ENCODE measurements at places on chromosomes 16 and 17.

GRCh38 chr17:56125830-56126819 is 27.1 kb upstream of the ANKFN1 start:
- DNase-seq: no peak

- DNase-seq: no peak
Measured at GRCh38 chr17:13160790-13161189, 143.0 kb upstream of the ELAC2 start.

DNA sequence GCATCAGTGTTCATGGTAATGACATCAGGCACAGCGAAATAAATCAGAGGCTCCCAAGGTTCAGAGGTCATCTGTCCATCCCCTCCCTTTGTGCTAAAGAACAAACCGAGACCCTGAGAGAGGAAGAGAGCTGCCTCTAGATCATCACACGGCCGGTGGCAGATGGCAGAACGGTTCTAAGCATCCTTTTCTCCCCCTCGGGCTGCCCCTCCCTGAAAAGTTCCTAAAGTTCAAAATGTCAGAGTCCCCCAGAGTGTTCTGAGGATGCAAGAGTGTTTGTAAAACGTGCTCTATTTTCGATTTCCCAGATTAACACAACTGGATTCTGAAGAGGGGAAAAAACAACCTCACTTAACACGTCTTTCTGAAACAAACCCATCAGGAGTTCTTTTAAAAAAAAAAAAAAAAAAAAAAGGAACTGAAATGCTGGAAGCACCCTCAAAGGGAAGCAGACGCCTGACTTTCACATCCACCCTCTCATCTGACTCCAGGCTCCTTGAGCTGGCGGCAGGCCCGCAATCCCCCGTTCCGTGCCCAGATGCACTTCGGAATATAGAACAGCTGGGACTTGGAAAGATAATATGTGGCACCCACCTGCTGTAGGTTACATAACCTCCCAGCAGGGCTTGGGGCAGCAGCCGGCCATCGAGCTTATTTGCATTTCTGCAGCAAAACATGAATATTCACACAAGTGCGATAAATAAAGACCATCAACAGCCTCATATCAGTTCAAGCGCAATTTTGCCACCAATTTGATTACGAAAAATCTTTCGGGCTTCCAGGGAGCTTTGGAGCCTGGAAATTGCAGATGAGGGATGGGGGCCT is 115.5 kb upstream of the SMURF2 start:
- no peak for DNase-seq

DNA sequence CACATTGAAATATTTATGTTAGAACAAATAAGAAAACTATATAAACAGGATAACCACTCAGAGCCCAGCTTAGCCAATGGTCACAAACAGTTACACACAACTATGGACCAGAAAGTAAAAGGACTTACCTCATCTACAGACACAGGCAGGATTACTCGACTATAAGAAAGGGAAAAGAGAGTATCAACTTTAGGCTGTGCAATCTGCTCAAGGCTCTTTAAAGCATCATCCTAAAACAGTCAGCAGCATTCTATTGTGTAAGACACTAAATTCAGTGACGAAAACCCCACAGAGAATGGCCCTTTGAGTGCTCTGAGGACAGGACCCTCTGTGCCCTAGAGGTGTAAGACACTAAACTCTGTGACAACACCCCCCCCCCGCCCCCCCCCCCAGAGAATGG is 4.2 kb downstream of the PITPNA start:
- no peak for DNase-seq

- DNase-seq: no peak
Measured at GRCh38 chr17:78079253-78079652, 49.3 kb downstream of the TMC6 start.

GRCh38 chr16:64138006-64138405 is 983.9 kb downstream of the CDH11 start:
- DNase-seq: no peak

DNA sequence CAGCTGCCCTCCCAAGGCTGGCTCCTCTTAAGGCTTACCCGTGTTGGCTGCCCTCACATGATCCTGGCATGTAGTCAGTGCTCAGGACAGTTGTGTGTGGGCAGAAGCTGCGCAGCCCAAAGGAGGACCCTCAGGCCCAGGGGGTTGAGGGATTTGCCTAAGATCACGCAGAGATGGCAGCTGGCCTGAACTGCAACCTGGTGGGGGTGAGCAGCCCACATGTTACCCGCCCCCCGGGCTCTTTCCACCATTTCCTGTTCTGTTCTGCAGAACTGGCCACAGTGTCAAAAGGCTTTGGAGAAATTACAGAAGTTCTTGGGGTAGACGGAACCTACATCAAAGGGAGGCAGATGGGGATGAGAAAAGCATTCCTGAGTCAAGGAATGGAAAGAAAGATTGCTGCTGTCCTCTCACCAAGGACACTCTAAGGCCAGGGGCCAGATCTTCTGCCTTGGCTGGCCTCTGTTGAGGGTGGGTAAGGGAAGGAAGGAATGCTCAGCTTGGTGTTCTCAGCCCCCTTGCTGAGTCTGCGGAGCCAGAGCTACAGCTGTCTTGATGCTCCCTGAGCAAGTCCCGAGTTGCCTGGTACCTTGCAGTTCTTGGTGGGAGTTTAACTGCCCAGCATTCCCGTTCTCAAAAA is 53.0 kb downstream of the EPN2 start:
- DNase-seq: no peak

DNA sequence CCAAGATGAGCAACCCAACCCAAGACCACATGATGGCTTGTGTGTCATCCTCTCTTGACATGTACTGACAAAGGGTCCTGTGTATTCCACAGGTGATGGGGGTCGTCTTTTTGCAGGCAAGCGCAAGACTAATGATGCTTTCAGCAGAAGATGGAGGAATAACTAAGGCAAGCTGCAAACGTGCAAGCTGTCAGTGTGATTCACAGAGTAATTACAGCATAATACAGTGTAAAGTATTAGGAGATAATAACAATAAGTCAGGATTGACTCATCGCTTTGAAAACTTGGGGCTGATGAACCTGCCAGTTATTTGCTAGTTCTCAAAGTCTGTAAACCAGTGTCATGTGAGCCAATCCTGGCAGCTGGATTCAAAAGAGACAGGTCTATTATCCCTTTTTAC is 41.6 kb upstream of the ASIC2 start:
- no peak for DNase-seq

Measured in D721Med (cell line).